Uterus (tissue), 4 donors: ENCODE measurements at places on chromosomes 3 and 15. TPM values are rescaled to one million over a fixed set of nuclear protein-coding genes. Genes with fewer than 3 reads are reported as not detected.

Gene RAB6B
- 6.0 TPM for total RNA-seq

Gene AADACL2
- not detected for total RNA-seq

Gene COL6A5
- total RNA-seq, result 1.7 TPM

Gene PAK6
- 5.0 TPM for total RNA-seq

Gene GREM1
- 5.4 TPM for total RNA-seq

Gene ANKRD34C
- not detected for total RNA-seq

Gene VPS18
- 3.8 TPM for total RNA-seq

Gene MB21D2
- 5.0 TPM for total RNA-seq

Gene SLC22A14
- not detected for total RNA-seq

- no peak for DNase-seq
Observed at GRCh38 chr3:147930232-147930807, 521.2 kb downstream of the ZIC1 start.

DNA sequence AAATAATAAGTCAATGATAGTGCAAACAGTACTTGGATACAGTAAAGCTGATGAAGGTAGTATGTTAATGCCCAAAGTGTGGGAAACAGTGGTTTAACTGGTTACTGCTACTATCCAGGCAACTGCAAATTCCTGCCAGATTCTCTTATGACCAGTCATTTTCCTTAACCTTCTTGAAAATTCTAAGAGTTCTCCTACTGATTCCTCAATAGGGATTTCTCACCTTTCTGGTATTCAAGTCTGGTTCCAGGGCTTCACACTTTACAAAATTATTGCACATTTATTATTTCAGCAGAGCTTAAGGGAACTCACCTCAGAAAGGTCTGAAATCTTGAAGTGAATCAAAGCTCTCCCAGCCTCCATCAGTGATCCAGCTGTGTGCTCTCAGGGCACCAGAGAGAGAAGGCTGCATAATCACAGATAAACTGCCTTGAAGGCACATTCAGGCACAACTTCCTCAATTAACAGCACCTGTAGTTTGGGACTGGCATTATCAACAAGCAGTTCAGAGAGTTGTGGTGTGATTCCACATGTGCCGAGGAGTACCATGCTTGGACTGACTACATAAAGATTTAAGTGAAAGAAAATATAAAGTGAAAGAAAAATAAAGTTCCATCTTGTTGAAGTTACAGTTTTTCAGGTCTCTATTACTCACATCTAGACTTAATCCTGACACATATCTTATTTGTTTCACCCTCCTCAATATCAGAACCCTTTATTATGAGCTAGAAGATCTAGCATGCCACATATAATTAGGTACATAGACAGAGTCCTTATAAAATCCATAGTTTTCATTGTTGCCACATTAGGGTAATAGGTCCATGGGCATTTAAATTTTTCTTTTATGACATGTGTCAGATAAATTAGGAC is 59.5 kb upstream of the TIPARP start:
- DNase-seq, result no peak

GRCh38 chr15:67080900-67081431 is 15.6 kb downstream of the SMAD3 start:
- peak; percentile 46 for DNase-seq

- no peak for DNase-seq
Observed at GRCh38 chr3:59480486-59480995, 430.7 kb upstream of the CFAP20DC start.

DNA sequence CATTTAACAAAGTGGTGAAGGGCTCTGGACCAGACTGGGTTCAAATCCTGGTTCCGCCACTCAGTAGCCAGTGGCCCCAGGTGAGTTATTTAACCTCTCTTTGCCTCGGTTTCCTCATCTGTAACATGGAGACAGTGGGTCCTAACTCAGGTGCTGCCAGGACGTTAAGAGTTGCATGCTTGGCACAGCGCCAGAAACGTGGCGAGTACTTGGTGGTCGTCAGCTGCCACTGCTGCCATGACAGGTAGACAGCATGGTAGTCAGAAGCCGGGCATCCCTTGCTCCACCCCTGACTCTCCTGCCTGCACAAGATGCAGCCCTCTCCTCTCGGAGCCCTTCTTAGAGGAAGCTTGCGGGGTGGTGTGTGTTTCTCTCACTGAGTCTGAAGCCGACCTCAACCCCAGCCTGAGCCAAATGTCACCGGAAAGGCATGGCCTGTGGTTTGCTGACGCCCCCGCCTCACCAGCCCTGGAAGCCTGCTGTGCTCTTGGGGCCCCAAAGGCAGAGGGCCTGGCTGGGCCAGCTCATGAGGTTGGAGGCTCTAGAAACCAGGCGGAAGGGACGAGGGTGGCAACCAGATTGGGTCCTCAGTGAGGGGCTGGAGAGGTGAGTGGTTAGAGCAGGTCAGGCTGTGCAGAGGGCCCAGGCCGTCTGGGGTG is 160.8 kb upstream of the TLE3 start:
- DNase-seq, result no peak

- no peak for DNase-seq
Observed at GRCh38 chr3:124131580-124131979, 139.7 kb upstream of the ROPN1 start.

GRCh38 chr3:73549051-73549600 is 75.6 kb downstream of the PDZRN3 start:
- DNase-seq, result no peak

DNA sequence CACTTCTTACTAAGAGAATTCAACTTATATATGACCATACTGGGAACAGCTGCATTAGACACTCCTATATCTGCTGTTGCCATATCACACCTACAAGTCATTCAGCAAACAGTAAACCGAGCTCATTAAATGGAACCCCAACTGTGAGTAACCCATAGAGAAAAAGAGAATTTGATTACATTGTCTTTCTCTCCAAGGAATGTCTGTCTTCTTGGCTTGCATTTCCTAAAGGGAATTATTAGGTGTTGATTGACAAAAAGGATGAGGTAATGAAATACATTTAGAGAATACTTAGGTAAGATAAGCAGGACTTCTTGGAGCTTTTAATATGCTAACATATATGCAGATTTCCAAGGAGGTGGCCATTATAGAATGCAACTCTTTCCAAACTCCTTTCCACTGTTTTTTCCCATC is 76.8 kb downstream of the SLMAP start:
- no peak for DNase-seq

GRCh38 chr15:101723171-101723873 is 951 bp downstream of the TARS3 start:
- no peak for DNase-seq

- no peak for DNase-seq
Observed at GRCh38 chr3:130259166-130259874, 86.2 kb upstream of the COL6A5 start.

DNA sequence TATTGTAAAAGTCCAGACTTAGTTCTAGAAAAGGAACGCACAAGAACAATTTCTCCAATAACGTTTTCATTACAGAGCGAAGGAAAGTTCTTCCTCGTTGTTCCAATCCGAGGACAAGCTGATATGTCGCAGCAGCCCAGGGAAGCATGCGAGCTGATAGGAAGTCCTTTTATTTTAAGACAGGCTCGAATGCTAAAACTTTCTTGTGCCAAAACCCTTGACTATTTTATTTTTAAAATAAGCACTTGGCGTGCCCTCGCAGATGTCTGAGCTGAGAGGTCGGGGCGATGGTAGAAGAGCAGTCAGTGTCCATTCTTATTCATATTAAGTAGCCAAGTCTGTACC is 433 bp upstream of the MITF start:
- no peak for DNase-seq

DNA sequence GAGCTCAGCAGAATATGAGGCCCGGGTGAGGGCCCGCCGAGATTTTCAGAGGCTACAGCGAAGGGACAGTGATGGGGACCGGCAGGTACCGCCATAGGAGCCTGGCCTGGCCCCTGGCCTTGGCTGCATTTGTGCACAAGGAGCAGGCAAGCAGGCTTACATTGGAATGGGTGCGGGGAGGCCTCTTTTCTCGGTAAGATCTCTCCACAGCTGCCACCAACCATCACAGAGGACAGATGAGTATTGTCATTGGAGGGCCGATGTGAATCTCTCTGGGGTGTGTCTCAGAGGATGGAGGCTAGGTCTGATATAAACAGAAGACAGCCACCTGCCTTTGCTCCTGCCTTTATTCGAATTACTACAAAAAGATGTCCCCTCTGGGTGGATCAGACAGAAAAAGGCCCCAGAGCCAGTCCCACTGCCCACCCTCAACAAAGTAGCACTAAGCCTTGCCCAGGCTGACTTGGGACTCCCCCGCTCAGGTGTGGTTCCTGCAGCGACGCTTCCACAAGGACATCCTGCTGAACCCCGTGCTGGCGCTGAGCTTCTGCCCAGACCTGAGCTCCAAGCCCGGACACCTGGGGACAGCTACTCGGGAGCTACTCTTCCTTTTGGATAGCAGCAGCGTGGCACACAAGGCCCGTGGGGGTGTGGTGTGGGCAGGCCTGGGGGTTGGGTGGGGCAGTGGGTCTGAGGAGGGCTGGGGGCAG is 5.4 kb downstream of the VWA5B2 start:
- DNase-seq, result no peak

GRCh38 chr15:49282366-49282765 is 112.3 kb downstream of the GALK2 start:
- DNase-seq, result no peak
